ENCODE measurements at places on chromosomes 1 and 21.

DNA sequence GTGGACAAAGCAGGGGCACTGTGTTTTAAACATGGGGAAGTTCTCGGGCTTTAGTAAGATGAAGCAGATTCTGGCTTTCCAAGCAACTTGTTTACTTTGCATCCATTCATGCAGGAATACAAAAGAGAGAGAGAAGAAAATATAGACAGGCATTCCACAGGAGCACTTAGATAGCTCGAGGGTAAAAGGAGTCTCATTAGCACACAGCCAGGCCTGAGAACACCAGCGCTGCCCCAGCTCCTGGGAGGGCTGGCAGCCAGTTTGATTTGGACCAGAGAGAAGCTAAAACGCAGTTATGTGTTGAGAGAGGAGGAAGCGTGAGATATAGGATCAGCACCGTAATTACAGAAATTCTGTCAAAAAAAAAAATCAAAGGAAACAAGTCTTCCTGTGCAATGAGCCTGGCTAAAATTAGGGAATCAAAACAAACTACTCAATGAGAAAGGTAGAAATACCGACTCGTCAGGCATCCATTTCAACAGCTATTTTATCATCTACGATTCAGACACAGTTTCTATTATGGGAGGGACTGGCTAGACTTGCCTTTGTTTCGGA is 68.2 kb downstream of the CLSTN1 start:
- no peak for DNase-seq

DNA sequence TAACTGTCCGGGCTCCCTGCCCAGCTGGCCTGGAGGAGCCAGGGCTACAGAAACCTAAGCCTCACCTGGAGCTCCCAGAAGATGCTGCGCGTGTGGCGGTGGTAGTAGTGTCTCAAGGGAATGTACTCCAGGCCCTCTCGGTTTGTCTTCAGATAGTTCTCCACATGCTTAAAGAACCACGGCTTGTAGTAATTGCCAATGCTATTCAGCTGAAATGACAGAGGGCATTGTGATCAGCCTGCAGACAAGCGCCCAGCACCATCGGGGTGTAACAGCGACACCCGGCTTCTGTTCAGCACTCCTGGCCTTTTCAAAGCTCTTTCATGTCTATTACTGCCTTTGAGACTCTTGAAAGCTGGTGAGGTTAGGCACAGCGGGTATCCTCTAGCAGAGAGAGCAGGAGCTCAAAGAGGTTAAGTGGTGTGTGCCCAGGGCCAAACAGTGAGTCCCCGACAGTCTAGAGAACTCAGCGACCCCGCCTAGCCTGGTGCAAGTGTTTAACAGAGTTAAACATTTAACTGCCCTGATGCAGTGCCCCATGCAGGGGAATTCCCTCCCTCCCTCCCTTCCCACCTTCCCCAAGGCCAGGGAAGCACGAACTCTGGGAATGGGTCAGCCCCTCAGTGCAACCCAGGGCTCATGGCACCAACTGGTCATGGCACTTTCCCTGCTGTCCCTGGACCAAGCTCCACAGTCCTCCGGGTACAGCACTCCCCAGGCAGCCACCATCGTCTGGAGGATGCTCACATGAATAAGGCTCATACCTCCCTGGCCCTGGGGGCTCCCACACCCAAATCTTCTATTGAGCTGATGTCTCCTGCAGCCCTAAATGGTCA is 21.5 kb downstream of the DHCR24 start:
- DNase-seq, result no peak

DNA sequence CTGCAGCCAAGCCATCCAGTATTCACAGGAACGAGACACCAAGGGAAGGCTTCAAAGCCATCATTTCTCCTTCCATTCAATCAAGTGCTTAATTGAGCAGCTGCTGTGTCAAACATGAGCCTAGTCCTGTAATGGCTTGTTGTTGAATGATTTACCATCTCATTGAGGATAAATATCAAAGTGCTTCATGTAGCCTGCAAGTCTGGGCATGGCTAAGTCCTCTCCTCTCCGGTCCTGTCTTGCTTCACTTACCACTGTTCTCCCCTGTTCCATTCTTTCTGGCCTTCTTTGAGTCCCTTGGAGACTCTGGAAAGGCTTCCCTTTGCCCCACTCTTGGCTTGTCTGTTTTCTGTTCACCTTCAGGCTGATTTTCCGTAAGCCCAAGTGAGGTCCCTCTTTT is 279.8 kb downstream of the PBX1 start:
- no peak for DNase-seq

DNA sequence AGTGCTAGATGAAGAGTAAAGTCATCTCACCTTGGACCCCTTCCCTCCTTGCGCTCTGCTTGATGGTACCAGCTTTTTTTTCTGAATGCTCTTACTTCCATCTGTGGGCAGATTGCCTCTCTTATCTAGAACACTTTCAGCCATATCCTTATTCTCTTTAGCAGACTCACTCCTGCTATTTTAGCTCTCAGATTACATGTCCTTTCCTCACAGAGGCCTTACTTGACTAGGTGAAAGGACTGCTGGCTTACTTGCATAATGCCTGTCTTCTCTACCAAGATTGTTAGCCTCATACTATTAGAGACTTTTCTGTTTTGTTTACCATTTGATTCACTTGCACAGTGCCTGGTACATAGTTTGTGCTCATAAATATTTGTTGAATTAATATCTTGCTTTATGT is 9.3 kb downstream of the IFI44 start:
- DNase-seq, result no peak

- DNase-seq, result no peak
These were observed 104.8 kb upstream of the CASZ1 start for GRCh38 chr1:10901091-10901890.

- DNase-seq, result no peak
These were observed 37.8 kb downstream of the PLEKHO1 start for GRCh38 chr1:150187560-150187931.

DNA sequence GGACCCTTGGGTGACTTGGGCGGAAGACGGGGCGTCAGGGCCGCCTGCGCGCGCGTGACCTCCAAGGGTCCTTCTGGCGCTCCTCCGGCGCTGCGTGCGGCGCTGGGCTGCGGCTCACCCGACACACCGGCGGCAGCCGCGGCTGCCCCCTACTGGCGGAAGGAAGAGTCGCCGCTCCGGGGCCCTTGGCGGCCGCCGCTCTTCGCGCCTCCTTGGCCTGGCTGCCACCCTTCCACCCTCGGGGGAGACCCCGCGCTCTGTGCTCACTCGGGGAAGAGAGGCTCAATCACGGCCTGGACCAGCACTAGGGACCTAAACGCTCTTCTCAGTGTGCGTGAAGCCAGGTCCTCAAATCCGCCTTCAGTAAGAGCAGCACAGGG is 89.7 kb downstream of the DMRTA2 start:
- DNase-seq, result peak; percentile 76

GRCh38 chr1:19969898-19970660 is 9.3 kb downstream of the PLA2G2A start:
- no peak for DNase-seq

GRCh38 chr1:25173809-25174340 is 58.4 kb downstream of the SYF2 start:
- no peak for DNase-seq

DNA sequence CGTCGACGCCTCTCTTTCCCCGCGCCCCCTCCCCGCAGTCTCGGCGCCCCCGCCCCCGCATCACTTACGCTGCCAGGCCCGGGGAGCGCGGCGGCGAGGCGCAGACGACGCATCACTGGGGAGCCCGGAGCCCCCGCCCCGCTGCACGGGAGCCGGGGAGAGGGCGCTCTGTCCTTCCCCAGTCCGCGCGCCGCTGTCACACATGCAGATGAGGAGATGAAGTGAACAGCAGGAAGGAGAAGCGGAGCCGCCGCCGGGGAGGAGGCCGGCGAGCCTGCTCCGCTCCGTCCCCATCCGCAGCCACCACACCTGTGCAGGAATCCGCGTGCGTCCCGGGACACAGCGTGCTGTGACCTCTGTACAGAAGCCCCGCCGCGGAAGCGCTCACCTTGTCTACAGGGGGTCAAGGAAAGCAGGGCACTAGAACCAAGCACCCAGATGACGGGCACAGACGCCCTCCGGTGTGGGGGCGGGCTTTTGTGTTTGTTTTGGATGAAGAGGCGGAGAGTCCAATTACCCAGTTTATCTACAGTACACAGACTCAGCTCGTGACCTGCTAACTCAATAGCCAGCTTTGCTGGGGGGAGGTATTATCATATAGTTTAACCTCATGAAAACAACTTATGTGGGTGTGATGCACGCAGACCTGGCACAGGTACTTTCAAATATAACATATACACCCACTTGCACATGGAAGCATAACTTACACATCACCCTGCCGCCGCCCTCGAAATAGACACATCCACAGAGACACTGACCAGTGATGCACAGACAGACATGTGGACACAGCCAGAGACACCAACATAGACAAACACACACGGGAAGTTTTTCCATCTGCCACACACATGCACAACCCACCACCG is 12.4 kb downstream of the KLHDC8A start:
- peak; percentile 61 for DNase-seq

DNA sequence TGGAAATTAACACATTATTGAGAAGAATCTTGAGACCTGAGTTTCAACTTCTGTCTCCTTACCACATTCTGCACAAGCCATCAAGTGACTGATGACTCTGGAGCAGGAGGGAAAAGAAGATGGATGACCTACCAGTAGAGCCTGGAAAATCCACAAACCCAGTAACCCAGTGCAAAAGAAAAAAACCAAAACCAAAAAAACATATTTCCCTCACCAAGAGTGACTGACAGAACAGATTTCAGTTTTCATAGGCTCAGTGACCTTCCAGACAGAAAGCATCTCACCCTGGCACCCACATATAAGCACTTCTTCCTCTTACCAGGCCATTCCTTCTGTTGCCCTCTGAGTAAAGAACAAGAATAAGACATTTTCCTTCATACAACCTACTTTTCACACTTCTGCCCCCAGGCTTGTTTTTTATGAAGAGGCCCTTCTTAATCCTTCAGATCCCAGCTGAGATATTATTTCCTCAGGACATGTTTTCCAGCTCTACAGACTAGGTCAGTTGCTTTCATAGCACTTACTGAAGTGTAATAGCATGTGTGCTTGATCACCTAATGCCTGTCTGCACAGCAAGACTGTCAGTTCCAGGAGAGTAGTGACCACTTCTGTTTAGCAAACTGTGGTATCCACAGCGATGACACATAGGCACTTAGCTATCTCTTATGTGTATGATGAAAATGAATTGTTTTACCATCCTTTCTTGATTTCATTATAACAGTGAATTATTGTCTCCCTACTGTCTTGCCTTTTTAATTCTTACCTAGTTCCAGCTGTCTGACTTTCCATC is 4.0 kb downstream of the TSACC start:
- DNase-seq, result no peak

DNA sequence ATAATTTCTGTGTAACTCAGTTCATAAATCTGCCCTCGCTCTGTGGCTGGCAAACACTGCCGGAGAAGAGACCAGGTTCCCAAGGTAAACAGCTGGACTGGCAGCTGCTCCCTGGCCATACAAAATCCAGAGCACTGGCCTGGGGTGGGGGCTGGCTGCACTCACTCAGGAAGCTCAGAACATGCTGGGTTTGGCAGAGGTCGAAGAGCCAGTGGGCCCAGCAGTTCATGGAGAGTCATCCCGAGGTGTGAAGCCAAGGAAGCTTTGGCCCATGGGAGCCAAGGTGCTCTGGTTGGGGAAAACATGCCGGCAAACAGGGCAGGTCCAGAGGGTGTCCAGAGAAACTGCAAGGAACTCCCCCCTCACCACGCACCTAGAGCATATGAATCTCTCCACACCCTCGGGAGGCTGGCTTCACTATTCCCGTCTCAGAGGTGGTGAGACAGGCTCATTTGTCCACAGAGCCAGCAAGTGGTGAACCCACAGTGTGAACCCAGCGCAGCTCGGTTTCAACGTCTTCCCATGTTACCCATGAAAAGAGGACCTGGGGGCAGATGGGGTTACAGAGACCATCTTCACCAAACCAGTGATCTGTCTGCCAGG is 102.4 kb downstream of the DMRTB1 start:
- DNase-seq, result no peak

- no peak for DNase-seq
These were observed 55.5 kb upstream of the GADD45A start for GRCh38 chr1:67629370-67630075.

DNA sequence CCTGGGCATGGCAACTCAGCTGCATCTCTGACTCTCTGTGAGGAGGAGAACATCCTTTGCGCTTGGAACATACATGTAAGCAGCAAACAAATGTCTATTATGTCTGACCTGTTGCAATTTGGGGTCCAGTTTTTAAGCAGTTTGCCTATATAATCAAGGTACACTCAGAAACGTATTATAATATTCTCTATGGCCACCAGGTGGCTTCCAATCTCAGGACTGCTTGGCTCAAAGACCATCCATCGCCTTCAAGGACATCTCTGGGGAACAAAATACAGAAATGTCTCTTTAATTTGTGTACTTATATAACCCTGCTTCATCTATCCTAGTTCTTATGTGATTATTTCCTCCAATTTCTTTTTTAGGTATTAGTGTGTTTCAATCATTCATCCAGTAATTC is 227.2 kb downstream of the OLFM3 start:
- no peak for DNase-seq

DNA sequence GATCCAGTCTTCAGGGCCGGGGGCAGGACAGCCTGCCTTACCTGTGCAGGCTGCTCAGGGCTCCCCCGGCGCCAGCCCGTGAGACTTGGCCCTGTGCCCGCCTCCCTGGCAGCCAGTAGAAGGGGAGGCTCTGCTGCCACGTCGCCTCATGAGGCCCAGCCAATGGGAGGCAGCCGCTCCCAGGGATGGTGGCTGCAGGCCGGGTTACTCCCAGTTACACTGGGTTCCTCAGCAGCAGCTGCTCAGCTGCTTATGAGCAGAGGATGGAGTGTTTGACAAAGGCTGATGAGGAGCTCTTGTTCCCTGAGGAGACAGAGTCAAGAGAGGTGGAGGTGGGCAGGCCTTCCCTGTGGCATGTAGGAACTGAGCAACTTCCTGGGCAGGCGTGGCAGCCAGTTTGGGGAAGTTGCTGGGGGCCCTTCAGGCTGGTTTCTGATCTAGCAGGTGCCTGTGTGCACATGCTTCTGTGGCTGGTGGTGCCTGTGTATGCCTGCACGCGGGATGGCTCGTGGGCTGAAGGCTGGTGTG is 5.5 kb downstream of the MFSD2A start:
- DNase-seq, result peak; percentile 43

DNA sequence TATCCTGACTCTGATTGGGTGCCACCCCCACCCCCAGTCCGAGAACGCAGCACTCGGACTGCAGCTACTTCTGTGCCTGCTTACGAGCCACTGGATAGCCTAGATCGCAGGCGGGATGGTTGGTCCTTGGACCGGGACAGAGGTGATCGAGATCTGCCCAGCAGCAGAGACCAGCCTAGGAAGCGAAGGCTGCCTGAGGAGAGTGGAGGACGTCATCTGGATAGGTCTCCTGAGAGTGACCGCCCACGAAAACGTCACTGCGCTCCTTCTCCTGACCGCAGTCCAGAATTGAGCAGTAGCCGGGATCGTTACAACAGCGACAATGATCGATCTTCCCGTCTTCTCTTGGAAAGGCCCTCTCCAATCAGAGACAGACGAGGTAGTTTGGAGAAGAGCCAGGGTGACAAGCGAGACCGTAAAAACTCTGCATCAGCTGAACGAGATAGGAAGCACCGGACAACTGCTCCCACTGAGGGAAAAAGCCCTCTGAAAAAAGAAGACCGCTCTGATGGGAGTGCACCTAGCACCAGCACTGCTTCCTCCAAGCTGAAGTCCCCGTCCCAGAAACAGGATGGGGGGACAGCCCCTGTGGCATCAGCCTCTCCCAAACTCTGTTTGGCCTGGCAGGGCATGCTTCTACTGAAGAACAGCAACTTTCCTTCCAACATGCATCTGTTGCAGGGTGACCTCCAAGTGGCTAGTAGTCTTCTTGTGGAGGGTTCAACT is 2.1 kb downstream of the RBM15 start:
- no peak for DNase-seq

Data from activated T-cell treated with anti-CD3 and anti-CD28 coated beads, Interleukin-2, amount 50 U/mL, for 24 hours (primary cell).